ENCODE measurements at places on chromosomes 7 and 10.

GRCh38 chr10:72875250-72876055 is 18.1 kb upstream of the OIT3 start:
- DNase-seq = peak; percentile 28

DNA sequence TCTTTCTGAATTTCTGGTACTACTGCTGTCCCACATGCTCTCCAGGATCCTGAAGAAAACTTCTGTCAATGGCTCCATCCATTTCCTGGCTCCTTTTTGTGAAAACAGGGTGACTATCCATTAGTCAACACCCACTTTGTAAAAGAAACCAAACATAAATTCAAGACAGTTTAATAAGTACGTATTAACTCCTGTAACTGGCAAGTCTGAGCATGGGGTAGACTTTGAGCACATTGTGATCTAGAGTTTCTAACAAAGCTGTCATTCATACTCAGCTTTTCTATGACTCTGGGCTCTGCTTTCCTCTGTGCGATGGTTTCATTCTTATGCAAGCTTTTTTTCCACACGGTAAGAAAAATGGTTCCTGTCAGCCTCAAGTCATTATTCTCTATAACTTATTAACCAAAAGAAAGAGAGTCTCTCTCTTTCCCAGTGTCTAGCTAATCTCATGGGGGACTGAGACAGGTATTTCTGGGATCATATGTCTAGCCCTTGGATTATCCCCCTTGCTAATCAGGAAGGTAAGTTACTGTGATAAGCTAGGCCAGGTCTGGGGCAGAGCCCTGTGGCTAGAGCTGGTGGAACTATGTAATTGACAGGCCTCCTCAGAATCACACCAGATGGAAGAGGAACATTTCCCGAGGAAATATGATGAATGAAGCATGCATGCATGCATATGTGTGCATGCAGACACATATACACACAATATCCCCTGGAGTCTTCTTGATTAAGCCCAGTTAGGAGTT is 98.5 kb downstream of the GNAI1 start:
- no peak for DNase-seq

- no peak for DNase-seq
These were observed 65.4 kb upstream of the TNS3 start for GRCh38 chr7:47647181-47647917.

GRCh38 chr10:125120053-125120710 is 40.2 kb downstream of the CTBP2 start:
- DNase-seq = no peak

GRCh38 chr7:82700741-82701140 is 257.2 kb upstream of the CACNA2D1 start:
- DNase-seq = no peak

- no peak for DNase-seq
These were observed 25.3 kb downstream of the ASNS start for GRCh38 chr7:97846945-97847344.

- no peak for DNase-seq
These were observed 64.4 kb downstream of the KCND2 start for GRCh38 chr7:120337308-120337907.

GRCh38 chr7:78153285-78153684 is 354.7 kb downstream of the PHTF2 start:
- DNase-seq = no peak

- DNase-seq = peak; percentile 14
These were observed 109.4 kb downstream of the ABLIM1 start for GRCh38 chr10:114548662-114549061.

DNA sequence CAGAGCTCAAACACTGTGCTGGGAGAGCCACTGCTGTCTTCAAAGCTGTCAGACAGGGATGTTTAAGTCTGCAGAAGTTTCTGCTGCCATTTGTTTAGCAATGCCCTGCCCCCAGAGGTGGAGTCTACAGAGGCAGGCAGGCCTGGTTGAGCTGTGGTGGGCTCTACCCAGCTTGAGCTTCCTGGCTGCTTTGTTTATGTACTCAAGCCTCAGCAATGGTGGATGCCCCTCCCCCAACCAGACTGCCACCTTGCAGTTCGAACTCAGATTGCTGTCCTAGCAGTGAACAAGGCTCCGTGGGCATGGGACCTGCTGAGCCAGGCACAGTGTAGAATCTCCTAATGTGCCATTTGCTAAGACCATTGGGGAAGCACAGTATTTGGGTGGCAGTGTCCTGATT is 4.6 kb upstream of the CYP2C19 start:
- no peak for DNase-seq

DNA sequence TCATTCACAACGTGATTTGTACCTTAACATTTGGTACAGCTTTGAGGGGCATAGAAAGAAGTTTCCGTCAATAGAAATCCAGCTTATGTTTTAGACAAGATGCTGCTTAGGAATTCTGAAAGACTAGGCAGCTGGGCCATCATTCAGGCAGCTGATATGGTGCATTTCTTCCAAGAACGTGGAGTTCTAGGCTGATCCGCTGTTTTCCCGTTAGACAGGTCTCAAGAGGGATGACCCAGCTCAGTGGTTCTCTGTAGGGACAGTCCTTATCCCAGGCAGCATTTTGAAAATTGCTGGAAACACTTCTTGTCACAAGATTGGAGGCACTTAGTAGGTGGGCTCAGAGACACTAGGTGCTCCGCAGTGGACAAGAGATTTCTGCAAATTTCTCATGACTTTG is 242.7 kb upstream of the FOXK1 start:
- no peak for DNase-seq

GRCh38 chr7:49389871-49390479 is 383.5 kb upstream of the VWC2 start:
- no peak for DNase-seq

DNA sequence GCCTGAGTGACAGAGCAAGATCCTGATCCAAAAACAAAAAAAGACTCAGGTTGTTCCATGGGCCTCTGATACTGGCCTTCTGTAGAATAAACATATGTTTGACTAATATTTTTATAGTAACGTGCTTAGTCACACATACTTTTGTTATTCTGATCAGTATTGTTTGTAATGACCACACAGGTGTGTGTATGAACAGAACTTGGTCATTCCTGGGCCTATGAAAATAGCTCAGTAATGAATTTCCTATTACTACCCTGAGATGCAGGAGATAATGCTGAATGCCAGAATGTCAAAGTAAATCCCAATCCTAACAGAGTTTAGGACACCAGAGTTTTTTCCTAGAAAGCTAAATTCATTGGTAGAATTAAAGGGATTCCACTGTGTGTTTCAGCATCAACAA is 108.7 kb downstream of the DOCK4 start:
- no peak for DNase-seq

- no peak for DNase-seq
These were observed 8.8 kb upstream of the LIMK1 start for GRCh38 chr7:74074770-74075169.

GRCh38 chr7:120030876-120031275 is 242.1 kb upstream of the KCND2 start:
- DNase-seq = no peak

GRCh38 chr7:149824301-149824741 is 13.9 kb upstream of the ZNF862 start:
- DNase-seq = no peak

- no peak for DNase-seq
These were observed 383.8 kb upstream of the SORCS1 start for GRCh38 chr10:107548301-107548700.

DNA sequence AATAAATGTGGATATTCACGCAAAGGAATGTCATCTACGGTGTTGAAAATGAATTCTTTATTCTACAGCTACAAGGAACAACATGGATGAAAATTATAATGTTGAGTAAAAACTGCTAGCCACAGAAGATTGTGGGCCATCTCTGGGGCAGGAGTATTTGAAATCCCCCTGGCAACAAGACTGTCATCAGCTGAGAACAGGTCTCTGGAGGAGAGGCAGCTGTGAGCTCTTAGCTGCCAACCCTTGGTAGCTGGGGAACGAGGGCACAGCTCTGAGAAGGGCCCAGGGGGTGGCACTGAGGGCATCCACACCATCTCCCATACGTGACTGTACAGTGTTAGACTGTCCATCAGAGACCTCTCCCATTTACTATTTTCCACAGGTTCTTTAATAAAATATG is 340.1 kb upstream of the MGMT start:
- DNase-seq = no peak

DNA sequence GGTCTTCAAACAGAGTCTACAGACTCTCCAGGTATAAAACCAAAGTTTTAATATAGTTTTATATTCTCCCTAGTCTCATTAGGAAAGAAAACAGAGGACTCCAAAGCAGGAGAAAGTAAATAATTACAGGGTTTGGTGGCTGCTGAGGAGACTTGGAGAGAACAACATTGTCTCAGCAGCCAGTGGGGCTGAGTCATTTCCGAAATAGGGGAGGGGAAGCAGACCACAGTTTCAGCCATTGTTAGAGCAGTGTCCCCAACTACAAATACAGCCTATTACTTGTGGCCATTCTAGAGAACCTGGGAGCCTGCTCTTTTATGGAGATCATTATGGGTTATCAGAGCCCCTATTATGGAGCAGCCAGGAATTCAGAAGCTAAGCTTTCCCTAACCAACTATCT is 44.2 kb upstream of the A1CF start:
- peak; percentile 3 for DNase-seq

DNA sequence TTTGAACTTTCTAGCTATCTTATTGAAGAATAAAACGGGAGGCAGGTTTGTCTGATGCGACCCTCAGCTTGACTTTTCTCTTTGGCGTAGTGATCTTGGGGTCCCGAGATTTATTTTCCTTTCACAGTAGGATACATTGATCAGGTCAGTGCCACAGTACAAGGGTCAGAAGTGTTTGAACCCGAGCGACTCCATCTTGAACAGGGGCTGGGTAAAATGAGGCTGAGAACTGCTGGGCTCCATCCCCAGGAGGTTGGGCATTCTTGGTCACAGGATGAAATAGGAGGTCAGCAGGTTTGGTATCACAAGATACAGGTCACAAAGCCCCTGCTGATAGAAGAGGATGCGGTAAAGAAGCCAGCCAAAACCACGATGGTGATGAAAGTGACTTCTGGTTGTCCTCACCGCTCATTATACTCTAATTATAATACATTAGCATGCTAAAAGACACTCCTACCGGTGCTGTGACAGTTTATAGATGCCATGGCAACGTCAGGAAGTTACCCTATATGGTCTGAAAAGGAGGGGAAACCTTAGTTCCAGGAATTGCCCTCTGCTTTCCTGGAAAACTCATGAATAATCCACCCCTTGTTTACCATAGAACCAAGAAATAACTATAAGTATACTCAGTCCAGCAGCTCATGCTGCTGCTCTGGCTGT is 3.0 kb upstream of the TECPR1 start:
- DNase-seq = no peak

- no peak for DNase-seq
These were observed 197.2 kb downstream of the REEP3 start for GRCh38 chr10:63718421-63718820.

GRCh38 chr10:98020254-98020653 is 10.2 kb downstream of the CRTAC1 start:
- DNase-seq = no peak

DNA sequence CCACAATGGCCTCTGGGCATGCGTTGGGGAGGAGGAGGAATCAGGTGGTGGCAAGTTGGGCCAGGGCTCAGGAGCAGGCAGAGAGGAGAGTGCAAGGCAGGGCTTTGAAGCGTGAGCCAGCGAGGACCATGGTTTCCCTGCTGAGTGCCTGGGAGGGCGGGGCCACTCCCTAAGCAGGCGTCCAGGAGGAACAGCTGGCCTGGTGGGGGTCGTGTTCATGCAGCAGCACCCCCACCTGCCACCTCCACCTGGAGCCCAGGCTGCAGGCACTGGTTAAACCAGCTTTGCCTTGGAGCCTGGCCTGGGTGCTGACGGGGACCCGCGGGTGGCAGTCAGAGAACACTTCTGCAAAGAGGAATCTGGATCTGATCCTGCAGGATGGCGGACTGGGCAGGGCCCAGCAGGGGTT is 24.2 kb upstream of the AQP1 start:
- DNase-seq = no peak

GRCh38 chr10:82969405-82969804 is 1094.4 kb downstream of the NRG3 start:
- peak; percentile 23 for DNase-seq

GRCh38 chr10:75126277-75126676 is 14.8 kb downstream of the SAMD8 start:
- DNase-seq = peak; percentile 59

- no peak for DNase-seq
These were observed 114.4 kb upstream of the SVIL start for GRCh38 chr10:29749150-29749549.

DNA sequence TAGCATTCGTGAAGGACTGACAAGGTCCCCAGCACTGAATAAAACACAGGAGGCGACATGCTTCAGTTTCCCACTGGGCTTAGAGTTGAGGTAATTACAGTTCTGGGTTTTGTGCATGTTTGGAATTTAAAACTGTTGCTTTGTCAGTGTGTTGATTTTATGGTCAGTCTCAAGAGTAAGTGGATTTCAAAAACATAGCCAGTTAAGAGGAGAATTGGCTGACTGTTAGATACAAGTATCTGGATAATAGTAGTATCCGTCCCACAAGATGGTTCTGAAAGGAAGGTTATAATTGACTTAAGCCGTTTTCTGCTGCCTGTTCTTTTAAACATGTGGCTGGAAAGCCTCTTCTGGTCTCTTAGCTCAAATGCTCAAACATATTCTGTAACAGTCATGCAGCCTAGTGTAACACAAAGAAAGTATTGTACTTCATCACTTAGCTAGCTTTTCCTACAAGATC is 170.9 kb downstream of the POLR1F start:
- no peak for DNase-seq

- peak; percentile 67 for DNase-seq
These were observed 159.7 kb downstream of the GNAI1 start for GRCh38 chr7:80294346-80294745.

DNA sequence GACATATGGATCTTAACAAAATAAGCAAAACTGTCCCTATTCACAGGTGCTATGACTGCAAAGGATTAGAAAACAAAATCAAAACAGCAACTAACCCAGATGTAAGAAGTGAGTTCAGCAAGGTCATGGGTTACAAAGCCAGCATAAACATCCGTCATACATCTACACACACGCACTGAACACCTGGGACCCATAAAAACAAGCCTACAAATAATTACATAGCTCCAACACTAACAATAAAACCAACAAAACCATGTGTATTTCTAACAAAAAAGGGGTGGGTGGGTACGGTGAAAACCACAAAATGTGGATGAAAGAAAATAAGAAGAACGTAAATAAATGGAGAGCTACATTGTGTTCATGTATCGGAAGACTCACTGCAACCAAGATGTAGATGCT is 256.8 kb downstream of the ELFN1 start:
- no peak for DNase-seq

Data from fibroblast of skin of right quadriceps (primary cell).